ENCODE measurements at places on chromosomes 2 and 18.

- no peak for DNase-seq
Measured at GRCh38 chr2:223056701-223057418, 4.9 kb downstream of the KCNE4 start.

DNA sequence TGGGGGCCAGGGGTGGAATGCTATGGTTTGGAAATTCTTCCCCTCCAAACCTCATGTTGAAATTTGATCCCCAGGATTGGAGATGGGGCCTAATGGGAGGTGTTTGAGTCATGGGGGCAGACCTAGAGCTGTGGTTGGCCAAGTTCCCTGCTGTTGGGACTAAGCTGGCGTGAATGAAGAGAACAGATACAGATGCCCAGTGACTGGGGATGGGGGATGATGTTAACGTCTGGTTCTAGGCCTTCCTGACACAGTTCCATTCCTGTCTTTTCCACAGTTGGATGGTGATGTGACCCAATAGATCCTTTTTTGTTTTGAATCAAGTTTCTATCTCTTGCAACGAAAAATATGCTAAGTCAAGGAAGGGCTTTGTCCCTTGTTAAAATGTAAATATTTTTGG is 23.7 kb downstream of the KLHL23 start:
- no peak for DNase-seq

GRCh38 chr2:157375384-157375783 is 49.8 kb upstream of the ERMN start:
- no peak for DNase-seq

GRCh38 chr2:135790423-135790822 is 46.6 kb downstream of the LCT start:
- no peak for DNase-seq

DNA sequence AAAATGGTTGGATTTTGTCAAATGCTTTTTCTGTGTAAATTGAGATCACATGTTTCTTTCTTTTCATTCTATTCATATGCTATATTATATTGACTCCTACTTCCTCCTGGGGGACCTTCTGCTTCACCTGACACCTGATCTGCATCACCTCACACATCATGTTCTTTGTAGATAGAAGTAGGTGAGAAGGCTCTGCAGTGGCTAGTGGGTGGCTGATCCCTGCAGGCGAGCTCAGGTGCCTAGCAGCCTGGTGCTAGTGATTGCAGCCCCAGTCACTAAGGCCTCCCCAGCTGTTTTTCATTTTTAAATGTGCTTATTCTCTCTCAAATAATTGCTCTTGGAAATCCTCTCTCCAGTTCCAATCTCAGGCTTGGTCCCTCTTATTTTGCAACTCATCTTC is 33.6 kb downstream of the MC4R start:
- DNase-seq: no peak

DNA sequence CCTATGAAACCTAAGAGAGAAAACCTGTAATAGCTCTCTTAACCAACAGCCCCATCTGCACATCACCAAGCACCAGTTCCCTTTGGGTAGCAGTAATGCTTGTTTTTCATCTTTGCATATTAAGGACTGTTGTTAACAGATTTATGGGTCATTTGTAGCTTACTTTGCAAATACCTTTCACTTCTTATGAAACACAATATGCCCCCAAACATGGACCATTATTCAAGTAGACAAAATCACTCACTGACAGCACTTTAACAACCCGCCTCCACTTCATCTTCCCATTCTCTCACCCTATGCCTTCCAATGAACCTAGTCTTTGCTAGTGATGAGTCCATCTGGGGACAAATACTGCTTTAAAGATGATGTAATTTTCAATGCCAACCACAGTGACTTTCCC is 64.4 kb downstream of the GFPT1 start:
- no peak for DNase-seq

GRCh38 chr18:24942144-24942543 is 409.8 kb downstream of the ZNF521 start:
- DNase-seq: no peak

- DNase-seq: no peak
Measured at GRCh38 chr2:186697536-186697935, 3.7 kb downstream of the FAM171B start.

DNA sequence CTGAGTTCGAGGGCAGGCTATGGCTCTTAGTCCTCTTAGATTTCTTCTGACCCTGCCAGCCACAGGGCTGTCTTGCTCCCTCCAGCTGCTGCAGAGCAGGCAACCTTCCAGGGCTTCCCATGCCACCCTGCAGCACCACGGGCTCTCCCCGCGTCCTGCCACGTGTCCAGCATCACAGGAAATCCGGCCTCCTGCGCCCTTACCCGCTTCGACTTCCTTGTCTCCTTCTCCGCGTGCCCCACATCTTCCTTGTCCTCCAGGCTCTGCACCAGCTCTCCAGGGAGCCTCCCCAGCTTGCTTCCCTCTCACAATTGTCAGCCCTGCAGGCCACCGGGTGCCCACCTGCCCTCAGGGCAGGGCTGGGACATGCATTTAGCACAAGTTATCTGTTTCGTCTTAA is 253.5 kb downstream of the DCDC2C start:
- no peak for DNase-seq

- DNase-seq: no peak
Measured at GRCh38 chr2:181446985-181447384, 10.2 kb upstream of the ITGA4 start.

DNA sequence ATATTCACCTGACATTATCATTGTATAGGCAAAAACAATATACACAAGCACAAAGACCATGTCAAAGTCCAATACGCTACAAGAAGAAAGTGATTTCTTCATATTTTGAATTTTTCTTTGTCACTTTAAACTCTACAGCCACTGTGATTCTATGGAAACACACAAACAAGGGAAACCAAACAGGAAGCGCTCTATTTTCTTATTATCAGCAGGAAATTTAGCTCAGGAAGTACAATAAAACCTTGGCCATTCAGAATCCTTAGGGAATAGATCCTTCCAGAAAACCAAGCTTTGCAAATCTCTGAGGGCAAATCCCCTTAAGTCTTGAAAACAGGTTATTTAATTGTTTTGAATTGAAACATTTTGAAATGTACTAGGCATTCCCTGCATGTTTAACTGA is 336.2 kb downstream of the EPHA4 start:
- no peak for DNase-seq

DNA sequence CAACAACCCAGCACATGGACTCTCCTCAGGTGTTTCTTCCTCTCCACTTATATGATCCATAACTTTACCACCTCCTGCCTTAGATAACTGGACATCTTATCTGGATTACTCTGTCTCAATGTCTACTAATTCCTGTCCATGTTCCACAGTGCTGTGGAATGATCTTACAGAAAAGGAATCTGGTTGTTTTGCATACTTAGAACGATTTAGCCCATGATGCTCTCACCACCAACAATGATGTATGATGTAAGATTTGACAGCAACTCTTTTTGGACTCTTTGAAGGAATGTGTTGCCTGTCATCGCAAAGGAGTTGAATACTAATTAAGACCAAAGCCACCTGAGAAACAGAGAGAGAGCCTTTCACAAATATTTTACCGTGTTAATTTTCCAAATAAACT is 37.7 kb upstream of the SYT4 start:
- DNase-seq: no peak

- DNase-seq: no peak
Measured at GRCh38 chr2:229098801-229099200, 172.3 kb downstream of the PID1 start.

- DNase-seq: no peak
Measured at GRCh38 chr2:149034406-149034805, 4.1 kb upstream of the LYPD6B start.

DNA sequence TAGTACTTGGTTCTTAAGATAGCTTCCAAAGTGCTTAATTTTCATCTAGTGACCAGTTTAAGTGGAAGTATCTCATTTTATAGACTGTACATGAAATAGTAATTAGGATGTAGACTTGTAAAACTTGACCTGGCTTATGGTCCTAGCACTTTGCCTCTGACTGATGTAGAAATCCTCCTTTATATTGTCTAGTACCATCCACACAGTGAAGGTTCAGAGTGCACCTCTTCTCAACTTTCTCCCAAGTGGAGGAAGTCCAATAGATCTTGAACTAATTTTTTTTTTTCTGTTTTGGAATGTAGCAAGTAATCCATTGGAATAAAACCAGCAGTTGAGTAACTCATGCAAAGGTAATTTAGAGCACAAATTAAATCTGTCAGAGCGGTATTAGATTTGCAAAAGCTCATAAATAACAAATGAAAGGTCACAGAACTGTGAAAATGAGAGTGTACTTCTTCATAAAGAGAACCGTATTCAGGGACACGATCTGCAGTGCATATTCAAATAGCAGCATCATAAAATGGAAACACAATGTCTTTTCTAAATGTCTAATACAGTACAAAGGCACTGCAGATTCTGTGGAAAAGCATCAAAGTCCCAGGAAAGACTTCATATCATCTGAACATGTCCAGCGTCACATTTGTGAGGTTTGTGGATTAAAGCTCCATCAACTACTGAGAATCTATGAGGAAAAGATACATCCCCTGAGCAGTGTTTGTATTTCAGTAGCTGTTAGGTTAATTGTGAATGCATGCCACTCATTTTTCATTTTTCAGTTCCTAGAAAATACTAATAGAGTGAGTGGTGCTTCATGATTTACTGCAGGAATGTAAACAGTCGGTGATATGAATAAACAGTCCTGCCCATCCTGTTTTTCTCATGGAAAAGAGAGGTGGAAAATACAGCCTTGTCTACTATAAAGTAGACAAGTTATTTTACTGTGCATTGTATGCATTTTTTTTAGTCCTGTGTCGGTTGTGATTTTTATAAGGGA is 100.7 kb downstream of the LYPD6 start:
- no peak for DNase-seq

DNA sequence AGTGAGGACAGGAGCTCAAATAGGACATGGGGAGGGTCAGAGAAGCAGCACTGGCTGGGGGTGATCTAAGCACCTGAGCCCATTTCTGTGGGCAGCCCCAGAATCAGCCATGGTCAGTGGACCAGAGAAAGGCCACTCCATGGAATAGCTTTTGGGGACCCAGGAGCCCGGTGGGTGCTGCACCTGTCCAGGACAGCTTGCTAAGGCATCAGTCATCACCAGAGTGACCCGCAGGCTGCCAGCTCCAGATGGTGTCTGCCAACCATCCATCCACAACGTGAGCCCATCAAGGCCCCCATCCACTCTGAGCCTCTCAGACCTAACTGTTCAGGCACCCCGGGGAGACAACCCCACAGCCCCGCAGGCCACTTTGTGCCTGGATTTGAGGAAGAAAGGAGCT is 23.6 kb upstream of the COL6A3 start:
- no peak for DNase-seq

DNA sequence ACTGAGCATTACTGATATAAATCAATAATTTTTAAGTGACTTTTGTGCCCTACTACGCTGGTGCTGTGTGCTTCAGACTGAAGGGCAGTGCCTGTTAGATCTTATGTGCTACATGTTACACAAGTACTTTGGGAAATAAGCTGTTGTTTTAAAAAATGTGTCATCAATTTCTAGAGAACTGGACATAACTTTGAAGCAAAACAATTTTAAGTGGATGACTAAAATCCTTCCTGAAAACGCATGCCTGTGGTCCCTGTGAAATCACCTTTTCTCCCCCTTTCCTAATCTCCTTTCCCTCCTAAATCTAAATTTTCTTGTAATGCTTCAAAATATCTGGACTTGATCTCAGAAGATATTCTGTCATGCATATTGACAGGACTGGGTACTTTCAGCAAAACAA is 7.1 kb upstream of the IL1RL1 start:
- no peak for DNase-seq

DNA sequence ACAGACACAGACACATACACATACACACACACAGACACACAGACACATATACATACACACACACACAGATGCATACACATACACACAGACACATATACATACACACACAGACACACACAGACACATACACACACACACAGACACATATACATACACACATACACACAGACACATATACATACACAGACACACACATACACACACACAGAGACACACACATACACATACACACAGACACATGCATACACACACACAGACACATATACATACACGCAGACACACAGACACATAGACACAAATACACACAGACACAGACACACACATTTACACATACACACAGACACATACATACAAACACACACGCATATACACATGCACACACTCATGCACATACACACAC is 81.5 kb upstream of the ARL4C start:
- DNase-seq: no peak

GRCh38 chr2:133802409-133803039 is 234.3 kb upstream of the NCKAP5 start:
- no peak for DNase-seq

All from stimulated activated CD8-positive, alpha-beta memory T cell treated with anti-CD3 and anti-CD28 coated beads, Interleukin-15, amount 100 ng/mL, for 4 hours (primary cell).